Lung (tissue), 17 donors: ENCODE measurements at places on chromosomes 1 and 21. TPM values are rescaled to one million over a fixed set of nuclear protein-coding genes. Genes with fewer than 3 reads are reported as not detected.

The MROH7 gene
- total RNA-seq: 2.6 TPM

DNA sequence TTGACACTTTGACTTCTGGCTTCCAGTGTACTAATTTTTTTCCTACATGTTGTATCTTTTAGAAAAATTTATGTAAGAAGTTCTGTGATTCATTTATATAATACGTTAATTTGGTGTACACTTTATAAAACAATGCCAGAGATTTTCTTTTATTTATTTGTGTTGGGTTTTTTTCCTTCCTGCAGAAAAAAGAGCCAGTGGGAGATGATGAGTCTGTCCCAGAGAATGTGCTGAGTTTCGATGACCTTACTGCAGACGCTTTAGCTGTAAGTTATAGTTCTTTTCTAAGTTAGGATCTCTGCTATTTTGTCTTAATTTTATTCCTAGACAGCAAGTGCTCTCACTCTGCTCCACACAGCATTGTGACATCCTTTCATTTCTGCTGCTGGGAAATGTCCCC, 14.4 kb downstream of the SARS1 start:
- DNase-seq: no peak
- H3K36me3 ChIP-seq: peaks cover 41% of the 10 kb centered on the region
- H3K4me1 ChIP-seq: no peaks in the 10 kb centered on the region
- H3K27me3 ChIP-seq: no peaks in the 10 kb centered on the region
- H3K4me3 ChIP-seq: no peak overlapping the region

The RGSL1 gene
- total RNA-seq: not detected

- peak; percentile 65 for DNase-seq
- H3K36me3 ChIP-seq: no peaks in the 10 kb centered on the region
- H3K4me3 ChIP-seq: no peak overlapping the region
- H3K4me1 ChIP-seq: no peaks in the 10 kb centered on the region
- H3K27me3 ChIP-seq: no peaks in the 10 kb centered on the region
Observed at GRCh38 chr1:5514527-5515183, 477.6 kb downstream of the NPHP4 start.

The SPRR2F gene
- not detected for total RNA-seq

The AGO4 gene
- total RNA-seq: 37.3 TPM

DNA sequence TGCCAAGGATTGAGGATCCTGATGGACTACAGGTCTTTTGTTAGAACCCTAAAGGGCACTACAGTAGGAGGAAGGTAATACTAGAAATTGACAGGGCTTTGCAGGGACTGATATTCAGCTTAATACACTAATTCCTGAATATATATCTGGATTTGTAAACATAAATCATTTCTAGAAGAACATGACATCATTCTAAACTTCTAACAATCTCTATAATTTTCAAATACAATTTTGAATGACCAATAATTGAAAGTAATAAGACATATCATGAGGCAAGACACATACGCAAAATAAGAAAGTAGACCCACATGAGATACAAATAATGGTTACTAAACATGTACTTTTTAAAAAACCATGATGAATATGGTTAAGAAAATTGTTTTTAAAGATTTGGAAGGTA, 52.4 kb upstream of the LRRC8B start:
- no peaks in the 10 kb centered on the region for H3K4me1 ChIP-seq
- no peak for DNase-seq
- no peaks in the 10 kb centered on the region for H3K27me3 ChIP-seq
- H3K4me3 ChIP-seq: no peak overlapping the region

DNA sequence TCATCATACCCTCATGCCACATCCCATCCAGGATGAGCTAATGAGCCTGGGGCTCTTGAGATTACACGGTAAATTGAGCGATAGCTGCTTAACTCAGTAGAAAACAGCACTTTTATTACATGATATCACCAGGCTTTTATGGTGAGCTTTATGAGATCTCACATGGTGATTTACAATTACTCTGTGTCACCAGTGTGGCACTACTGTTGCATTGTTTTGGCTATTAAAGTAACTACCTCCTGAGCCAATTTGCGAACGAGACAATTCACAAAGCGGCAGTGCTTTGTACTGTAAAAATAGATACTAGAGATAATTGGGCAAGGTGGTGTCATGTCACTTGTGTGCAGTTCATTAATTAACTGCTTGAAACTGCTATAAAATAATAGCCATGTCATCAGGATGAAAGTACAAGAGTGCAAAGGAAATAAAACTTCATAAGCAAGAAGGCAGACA, 767.7 kb upstream of the ADGRL2 start:
- H3K36me3 ChIP-seq: no peaks in the 10 kb centered on the region
- no peak for DNase-seq
- no peaks in the 10 kb centered on the region for H3K27me3 ChIP-seq
- H3K4me1 ChIP-seq: no peaks in the 10 kb centered on the region
- H3K27ac ChIP-seq: no peak overlapping the region

GRCh38 chr1:25695090-25695770, 78.6 kb downstream of the MAN1C1 start:
- no peaks in the 10 kb centered on the region for H3K36me3 ChIP-seq
- H3K27me3 ChIP-seq: no peaks in the 10 kb centered on the region
- H3K4me3 ChIP-seq: no peak overlapping the region
- peaks cover 57% of the 10 kb centered on the region for H3K4me1 ChIP-seq
- DNase-seq: peak; percentile 98

- H3K36me3 ChIP-seq: no peaks in the 10 kb centered on the region
- H3K27ac ChIP-seq: no peak overlapping the region
- H3K27me3 ChIP-seq: no peaks in the 10 kb centered on the region
- DNase-seq: peak; percentile 61
- H3K4me1 ChIP-seq: peaks cover 3% of the 10 kb centered on the region
Observed at GRCh38 chr1:233614173-233614742, 352 bp downstream of the KCNK1 start.

- H3K4me3 ChIP-seq: no peak overlapping the region
- H3K36me3 ChIP-seq: no peaks in the 10 kb centered on the region
- peak overlapping the region; percentile 55 for H3K27ac ChIP-seq
- H3K4me1 ChIP-seq: peaks cover 3% of the 10 kb centered on the region
- no peaks in the 10 kb centered on the region for H3K27me3 ChIP-seq
- peak; percentile 64 for DNase-seq
Observed at GRCh38 chr1:244968881-244969280, 104.5 kb upstream of the HNRNPU start.

DNA sequence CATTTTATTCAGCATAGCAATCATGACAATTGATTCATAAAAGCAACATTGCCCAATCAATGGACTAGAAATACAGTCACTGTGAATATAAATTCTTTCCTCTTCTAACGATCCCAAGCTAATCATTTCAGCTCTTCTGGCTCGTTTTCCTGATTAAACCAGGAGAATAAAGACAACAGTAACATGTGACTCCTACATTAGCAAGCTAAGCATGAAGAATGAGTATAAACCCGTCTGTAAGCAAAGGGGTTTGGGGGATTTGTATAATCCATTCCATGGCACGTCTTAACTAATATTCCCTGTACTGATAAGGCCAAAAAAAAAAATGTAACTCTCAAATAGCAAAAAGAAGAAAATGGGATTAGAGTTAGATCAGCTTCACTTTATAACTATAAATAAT, 21.6 kb downstream of the IRF2BP2 start:
- no peak overlapping the region for H3K4me3 ChIP-seq
- H3K4me1 ChIP-seq: no peaks in the 10 kb centered on the region
- no peaks in the 10 kb centered on the region for H3K27me3 ChIP-seq
- no peaks in the 10 kb centered on the region for H3K36me3 ChIP-seq
- H3K27ac ChIP-seq: no peak overlapping the region

DNA sequence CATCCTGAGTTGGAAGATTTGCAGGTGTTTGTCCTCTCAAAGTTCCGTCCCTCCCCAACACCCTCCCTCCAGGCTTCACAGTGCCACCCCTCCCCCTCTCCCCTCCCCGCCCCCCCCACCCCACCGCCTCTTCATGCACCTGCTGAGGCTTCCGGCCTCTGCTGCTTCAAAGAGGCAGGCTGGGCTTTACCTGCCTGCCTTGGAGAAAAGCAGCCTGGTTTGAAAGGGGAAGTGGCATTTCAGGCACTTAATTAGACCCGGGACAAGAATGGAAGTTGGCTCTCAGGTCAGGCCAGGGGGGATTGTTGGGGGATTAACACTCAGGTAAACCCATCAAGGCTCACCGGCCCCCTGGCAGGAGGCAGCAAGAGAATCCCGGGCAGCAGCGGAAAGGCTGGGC, 21.1 kb downstream of the PAX7 start:
- H3K27me3 ChIP-seq: peaks cover 71% of the 10 kb centered on the region
- no peak for DNase-seq
- H3K4me3 ChIP-seq: no peak overlapping the region
- no peaks in the 10 kb centered on the region for H3K36me3 ChIP-seq
- no peak overlapping the region for H3K27ac ChIP-seq

The MORN1 gene
- total RNA-seq: 20.7 TPM
